ENCODE measurements at places on chromosomes 6 and 20. TPM values are rescaled to one million over a fixed set of nuclear protein-coding genes. Genes with fewer than 3 reads are reported as not detected.
A peak's percentile ranks its signal among the peaks of the same experiment; 100 is the strongest.

DNA sequence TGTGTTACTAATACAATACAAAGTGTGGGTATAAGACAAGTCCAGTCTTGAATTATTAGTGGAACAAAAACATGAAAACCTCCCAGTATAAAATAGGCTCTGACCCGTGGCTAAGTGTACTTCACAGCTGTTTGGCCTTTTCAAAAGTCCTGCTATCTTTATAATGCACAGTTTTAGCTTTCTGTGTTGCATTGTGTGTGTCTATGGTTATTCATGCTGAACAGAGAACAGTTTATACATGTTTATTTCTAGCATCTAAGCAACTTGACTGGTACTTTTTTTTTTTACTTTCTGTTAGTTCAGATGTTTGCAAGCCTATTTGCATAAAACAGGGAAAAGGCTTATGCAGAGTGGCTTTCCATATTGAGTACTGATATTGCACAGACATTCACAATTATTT lies 119.2 kb upstream of the CCN2 start:
- peak; percentile 81 for DNase-seq

- no peak for DNase-seq
Measured at GRCh38 chr20:49984426-49985153, 1.8 kb downstream of the SNAI1 start.

GRCh38 chr6:136967876-136968752 lies 46.0 kb downstream of the SLC35D3 start:
- peak; percentile 68 for DNase-seq

- DNase-seq = no peak
Measured at GRCh38 chr6:15131651-15132061, 114.2 kb upstream of the JARID2 start.

DNA sequence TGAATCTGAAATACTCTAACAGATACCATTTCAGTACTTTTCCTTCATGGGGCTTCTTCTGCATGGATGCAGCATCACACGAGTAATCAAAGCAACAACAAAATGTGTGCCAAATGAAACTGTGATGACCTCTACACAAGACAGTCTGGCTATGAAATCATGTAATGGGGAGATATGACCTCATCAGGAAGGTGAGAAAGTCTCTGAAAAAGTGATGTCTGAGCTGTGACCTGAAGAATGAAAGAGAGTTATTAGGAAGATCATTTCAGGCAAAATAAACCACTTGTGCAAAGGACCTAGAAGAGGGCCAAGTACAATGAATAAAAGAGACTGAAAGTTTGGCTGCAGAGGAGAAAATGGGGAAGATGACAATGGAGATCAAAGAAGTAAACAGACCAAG lies 182.8 kb downstream of the PTPRK start:
- no peak for DNase-seq

GRCh38 chr6:73766040-73766439 lies 70.0 kb downstream of the CD109 start:
- DNase-seq = no peak

DNA sequence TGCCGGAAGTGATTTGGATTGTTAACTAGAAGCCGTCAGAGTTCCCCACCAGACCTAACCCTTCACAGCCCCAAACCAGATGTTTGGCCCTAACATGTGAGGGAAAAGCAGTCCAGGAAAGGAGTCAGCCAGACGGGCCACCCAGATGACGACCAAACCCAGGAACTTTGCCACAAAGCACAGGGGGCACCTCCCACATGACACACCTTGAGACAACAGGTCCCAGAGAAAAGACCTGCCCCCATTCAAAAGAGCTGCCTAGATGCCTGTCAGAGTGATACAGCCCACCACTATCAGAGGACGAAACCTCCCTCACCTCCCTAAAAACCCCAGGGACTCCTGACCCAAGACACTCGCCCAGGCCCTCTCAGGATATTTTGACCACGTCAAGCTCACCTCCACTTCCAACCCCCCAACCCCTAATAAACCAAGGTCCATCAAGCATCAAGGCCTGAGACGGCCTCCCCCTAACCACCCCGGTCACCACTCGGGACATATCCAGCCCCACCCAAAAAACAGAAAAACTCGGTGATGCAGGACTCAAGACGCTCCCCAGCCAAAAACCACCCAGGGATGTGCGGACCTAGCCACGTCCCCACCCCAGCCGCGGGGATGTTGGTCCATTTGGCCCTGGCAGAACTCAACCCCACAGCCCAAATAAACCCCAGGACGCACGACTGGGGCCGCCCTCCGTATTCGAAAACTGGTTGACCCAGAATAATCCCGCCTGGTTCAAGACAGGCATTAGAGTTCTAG lies 662 bp downstream of the ZNF343 start:
- DNase-seq = no peak

- DNase-seq = no peak
Measured at GRCh38 chr20:822651-823573, 10.6 kb upstream of the FAM110A start.

DNA sequence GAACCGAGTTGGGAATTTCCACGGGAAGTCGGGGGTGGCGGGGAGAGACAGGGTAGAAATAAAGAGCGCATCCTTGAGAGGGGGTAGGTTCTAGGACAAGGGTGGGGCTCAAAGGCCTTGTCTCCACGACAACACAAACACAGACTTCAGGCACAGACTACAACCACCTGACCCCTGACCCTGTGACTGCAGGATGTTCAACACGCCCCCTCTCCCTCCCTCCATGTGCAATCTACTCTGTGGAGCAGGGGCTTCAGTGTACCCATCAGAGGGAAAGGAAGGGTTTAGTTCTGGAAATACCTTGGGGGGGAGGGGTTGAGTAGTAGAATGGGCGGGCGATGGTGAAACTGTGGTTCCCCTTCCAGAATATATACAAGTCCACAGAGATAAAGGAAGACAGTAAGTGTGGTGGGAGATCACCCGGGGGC lies 651 bp upstream of the TAPBP start:
- peak; percentile 82 for DNase-seq

DNA sequence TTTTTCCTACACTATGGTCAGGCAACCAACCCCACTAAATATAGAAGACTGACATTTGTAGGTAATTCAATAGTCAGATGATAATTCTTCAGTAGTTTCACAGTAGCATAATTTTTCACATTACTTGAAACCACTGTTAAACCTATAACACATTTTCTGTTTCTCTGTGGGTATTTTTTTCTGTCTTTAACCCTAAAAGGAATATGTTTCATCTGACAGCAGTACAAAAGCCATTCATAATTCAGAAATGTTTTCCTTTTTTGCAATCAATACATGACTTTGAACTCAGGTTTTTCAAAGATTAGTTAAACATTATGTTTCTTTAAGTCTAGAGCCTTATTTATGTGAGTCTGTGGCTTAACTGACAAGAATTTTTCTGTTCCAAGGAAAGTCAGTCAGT lies 128.6 kb upstream of the RUNX2 start:
- DNase-seq = no peak

DNA sequence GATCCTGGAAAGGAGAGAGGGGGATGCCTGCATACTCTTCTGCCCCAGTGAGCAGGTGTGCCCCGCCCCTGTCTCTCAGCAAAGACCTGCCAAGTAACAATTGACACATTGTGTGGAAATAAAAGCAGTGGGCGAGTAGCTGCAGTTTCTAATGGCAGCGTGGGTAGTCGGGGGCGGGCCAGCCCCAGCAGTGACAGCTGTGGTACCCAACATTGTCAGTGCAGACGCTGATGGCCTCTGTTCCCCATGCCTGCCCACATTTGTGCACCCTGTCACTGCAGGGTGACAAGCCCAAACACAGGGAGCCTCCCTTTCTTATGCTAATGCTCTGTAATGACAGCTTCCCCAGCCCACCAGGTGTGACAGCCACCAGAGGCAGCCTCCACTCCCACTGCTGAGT lies 491.7 kb downstream of the DHX35 start:
- DNase-seq = no peak

- no peak for DNase-seq
Measured at GRCh38 chr6:131917318-131917717, 33.9 kb downstream of the CCN2 start.

- DNase-seq = no peak
Measured at GRCh38 chr6:169409742-169410312, 156.2 kb upstream of the THBS2 start.

DNA sequence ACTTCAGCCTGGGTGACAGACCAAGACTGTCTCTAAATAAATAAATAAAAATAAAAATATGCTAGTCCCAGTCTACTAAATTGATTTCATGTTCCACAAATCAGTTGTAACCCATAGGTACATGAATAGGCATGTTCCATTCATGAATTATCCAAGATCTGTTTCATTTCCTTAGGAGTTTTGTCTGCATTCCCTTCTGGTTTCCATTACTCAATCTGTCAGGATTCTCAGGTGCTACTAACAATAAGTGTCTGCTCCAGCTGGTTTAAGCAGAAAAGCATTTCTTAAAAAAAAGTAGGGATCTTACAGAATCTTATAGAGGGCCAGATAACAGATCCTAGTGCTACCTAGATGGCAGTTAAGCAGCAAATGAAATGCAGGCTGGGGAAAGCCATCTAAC lies 15.6 kb upstream of the PKIG start:
- no peak for DNase-seq

DNA sequence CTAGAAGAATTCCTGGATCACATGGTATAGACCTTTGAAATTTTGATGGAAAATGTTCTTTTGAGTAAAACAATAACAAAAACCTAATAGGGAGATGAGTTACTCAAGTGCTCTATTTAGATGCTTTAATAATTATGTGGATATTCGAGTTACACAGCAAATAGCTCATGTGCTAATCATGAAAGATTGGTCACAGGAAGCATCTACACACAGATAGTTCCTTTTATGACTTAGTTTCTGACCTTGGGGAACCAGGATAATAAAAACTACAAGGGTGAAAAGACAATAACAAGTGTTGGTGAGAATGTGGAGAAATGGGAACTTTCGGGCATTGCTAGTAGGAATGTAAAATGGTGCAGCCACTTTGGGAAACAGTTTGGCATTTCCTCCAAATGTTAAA lies 19.7 kb downstream of the UBE2V1 start:
- DNase-seq = no peak

CYP39A1 gene
- total RNA-seq = 5.2 TPM

RBPJL gene
- total RNA-seq = not detected

ATF6B gene
- total RNA-seq = 26.2 TPM

RAET1L gene
- 3.1 TPM for total RNA-seq

GPLD1 gene
- total RNA-seq = 0.45 TPM

NFATC2 gene
- under 0.01 TPM for total RNA-seq

SLC35B2 gene
- 103 TPM for total RNA-seq
